OCI-LY7 (cell line): ENCODE measurements at places on chromosomes 13 and 19.

DNA sequence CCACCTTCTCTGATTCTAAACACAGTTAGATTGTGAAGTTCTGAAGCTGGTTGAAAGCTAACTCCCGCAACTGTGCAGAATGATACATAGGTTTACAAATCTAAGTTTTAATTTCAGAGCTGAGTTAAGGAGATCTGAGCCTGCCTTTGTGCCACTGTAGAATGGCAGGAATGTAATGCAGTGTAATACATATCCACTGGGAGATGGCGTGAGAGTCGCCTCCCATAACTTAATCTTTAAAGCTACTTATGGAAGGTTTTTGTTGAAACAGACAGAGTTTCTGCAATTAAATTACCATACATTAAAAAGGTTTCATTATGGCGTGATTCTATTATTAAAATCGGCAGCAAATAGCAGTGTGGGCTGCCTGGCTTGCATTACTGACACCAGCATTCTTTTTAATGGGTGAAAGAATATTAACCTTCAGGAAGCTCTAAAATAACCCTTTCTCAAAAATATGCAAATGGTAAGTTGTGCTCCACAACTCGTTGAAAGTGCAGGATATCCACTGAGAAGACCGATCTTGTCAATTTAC, 257.4 kb downstream of the OLFM4 start:
- no peak for DNase-seq

DNA sequence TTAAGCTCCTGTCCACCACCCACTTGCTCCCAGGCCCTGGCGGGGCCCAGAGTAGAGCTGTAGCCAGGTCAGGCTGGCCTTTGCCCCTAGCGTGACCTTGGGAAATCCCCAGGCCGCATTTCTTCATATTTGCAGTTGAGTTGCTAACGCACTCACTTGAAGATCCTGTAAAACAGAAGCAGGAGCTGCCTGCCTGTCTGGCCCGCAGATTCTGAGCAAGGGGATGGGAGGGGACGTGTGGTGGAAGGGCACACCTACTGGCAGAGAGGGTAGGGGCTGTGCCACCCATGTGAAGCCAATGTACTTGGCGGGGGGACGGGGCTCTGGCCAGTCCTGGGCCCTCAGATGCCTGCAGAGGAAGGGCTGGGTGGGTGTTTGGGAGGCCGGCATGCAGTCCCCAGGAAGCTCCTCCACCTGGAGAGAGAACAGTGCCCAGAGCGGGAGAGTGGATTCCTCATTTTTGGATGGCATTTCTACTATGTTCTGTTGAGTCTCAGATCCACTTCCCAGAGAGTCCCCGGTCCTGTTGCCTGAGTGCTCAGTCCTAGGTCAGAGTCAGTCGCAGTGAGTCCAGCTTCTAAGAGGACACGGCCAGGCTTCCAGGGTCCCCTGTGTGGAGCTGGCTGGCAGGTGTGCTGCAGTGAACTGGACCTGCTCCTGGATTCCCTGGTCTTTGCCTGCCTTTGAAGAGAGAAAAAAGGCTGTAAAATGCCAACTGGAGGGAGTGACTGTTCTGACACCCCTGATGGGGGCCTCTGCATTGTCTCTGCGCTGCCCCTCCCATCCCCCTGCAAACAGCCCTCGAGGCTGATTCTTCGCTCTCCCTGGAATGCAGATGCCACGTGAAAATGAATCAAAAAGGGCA, 62.9 kb downstream of the GGACT start:
- DNase-seq: no peak

DNA sequence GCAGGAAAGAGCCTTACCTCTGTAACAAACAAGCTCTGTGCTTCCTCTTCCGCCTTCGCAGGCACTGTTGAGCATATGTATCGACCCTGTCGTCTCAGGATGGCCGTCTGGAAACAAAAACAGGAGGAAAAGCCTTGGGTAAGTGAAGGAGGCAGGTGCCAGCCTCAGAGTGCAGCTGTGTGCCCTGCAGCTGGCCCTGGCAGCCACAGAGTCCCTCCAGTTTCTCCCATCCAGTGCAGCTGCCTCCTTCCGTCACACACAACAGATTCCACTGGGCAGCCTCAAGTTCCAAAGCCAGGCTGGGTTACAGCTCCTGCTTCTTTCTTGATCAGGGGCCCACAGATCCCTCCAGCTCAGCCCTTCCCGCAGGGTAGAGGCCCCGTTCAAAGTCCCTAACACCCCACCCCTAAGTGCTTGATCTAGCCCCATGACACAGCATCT, 47.7 kb downstream of the DOCK9 start:
- no peak for DNase-seq

DNA sequence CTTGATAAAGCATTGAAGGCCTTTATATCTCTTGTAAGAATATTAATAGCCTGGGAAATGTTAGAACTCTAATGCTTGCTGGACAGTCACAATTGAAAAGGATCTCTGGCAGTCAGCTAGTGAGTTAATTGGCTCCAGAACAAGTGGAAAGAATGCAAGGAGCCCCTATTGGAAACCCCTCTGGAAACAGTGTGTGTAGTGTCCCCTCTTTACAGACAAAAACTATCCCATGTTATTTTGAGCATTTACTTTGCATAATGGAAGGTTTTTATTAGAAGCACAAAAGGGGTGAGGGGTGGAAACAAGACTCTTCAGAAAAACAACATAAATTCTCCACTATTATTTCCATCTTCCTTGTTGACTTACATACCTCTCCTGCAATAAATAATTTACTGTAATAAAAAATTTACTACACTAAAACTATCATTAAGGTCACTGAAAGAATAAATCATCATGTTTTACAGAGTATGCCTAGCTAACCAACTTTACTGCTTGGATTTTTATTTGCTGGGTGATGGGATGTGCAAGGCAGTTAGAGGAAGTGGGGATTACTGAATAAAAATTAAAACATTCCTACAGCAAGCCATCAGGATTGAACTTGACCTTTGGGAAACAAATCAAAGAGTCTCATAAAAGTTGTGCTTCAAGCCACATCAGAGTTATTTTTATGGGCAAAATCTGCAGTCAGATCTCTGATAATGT, 610.4 kb downstream of the TBC1D4 start:
- DNase-seq: no peak

DNA sequence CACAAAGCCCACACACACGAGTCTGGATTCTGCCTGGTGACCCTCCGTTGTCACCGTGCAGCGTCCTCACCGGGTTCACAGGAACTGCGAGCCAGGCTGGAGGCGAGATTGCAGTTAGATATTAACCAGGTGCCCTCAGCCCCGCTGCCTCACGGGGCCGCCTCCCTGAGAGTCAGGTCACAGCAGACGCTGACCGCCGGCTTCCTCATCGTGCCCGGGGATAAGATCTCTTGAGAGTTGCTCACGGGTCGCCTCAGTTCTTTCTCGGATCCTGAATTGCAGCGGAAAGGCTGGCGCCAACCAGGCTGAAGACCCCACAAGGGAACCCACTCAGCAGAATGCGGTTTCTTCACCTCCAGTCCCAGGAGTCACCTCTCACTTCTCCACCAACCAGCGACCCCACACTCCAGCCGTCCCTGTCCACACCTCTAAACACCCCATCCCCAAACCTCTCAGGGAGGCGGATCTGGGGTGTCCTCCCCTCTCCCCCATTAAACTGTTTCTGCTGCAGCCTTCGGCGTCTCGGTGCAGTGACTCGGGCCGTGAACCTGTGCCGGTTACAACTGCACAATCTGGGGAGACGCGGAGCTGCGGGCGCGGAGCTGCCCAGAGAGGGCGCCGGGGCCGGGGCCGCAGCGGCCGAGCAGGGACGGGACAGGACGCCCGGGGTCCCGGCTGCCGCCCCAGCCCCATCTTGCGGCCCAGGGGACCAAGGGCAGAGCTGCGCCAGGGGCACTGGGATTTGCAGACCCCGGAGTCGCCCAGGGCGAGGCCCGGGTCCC, 591 bp downstream of the ZNF823 start:
- DNase-seq: peak; percentile 57

- DNase-seq: peak; percentile 90
These were observed 23.5 kb downstream of the FAM187B start for GRCh38 chr19:35204799-35205732.

DNA sequence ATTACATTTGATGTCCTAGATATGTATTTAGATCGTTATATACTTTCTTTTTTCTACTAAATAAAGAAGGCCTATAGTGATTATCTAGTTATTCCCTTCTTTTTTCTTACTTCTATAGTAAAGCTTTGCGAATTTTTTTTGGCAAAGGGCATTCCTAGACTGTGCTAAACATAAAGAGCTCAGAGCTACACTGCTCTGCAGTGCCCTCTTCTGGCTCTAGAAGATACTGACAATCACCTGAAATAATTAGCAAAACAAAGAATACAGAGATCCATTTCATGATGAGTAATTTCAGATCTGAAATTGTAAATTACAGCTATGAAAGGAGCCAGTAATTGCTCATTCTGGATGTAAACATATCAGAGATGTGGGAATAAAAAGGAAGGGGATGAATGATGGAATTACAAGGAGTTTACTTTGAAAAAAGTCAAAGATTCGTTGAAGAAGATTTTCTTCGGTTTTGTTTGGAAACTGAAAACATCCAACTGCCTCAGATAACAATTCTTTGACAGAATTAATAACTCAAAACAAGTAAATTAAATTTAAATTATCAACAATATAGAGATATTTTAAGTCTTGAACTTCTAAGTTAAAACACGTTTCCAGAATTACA, 288.5 kb downstream of the NALCN start:
- DNase-seq: peak; percentile 2

DNA sequence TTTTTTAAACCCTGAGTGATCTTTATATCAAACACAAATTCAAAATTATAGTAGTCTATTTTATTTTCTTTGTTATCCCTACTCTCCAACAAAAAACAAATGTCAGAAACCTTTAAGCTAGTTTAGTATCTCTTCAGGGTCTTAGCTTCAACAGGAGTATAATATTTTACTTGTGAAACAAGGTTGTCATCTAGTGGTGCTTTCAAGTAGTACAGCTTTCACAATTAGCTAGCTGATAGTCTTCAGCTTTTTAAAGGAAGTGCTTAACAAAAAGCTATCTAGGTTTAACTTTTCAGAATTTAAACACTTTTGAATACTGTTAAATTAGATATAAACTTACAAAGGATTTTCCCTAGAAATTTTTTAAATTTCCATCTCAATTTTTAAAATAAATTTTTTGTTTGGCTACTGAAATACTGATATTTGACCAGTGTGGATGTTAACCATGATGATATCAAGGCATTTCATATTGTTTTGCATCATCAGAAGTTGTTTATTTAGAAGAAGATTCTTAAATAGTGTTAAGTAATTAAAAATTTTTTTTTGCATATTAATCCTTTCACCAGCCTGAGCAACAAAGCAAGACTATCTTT, 34.2 kb downstream of the TDRD3 start:
- peak; percentile 63 for DNase-seq

- no peak for DNase-seq
These were observed 44.8 kb downstream of the USP12 start for GRCh38 chr13:27126859-27127258.

DNA sequence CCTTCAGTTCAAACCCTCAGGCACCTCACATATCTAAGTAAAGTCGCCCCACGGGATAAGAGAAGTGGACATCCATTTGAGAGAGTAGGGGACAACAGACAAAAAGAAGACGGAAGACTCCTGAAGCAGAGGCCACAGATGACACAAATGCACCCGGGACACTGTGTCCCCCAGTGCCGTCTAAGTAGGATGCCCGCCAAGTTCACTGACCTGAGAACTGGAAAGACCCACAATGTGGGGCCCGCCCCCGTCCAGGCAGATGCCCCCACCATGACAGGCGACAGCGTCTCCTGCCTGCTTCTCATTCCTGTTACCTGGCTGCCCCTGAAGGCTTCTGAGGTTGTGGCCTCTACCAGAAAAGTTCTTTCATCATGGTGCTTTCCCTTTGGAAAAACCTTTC, 16.9 kb downstream of the ANKRD27 start:
- DNase-seq: no peak

GRCh38 chr13:85710545-85710944, 88.7 kb downstream of the SLITRK6 start:
- no peak for DNase-seq

DNA sequence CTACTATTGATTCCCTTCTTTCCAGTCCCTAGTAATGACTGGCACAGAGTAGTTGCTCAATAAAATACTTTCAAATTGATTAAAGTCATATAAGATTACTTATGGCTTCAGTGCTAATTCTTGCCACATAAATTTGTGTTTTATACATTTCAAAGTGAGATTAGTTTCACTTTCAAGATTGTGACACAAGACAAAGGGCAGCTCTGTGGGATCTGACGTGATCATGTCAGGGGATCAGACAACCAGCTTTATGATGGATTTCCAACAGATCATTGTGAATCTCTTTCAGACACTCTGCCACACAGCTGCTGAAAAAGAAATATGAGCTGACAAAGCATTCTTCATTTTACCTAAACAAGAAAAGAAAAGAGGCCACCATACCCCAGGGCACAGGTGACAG, 73.4 kb upstream of the POMP start:
- DNase-seq: no peak

- no peak for DNase-seq
These were observed 211.8 kb downstream of the PCCA start for GRCh38 chr13:100300708-100301107.
